ENCODE measurements at places on chromosomes 3 and 15.

GRCh38 chr3:99505646-99506269 is 132.6 kb upstream of the COL8A1 start:
- peak; percentile 64 for DNase-seq

- DNase-seq = no peak
Observed at GRCh38 chr15:89675606-89676005, 3.6 kb downstream of the PLIN1 start.

DNA sequence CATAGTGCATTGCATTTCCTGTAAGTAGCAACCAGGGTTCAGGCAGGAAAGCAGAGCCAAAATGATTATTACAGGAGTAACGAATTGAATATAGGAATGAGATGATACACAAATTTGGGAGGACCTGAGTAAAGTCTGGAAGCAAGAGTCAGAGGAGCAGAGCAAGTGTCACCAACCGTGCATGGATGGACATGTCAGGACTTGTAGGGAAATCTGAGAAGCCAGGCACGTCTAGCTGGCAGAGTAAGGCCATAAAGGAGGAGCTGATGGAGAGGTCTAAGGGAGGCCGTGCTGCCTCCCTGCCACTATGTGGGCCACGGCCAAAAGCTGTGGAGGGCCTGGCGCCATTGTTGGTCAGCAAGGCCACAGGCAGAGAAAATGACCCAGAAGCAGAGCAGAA is 22.4 kb downstream of the GJD2 start:
- no peak for DNase-seq

DNA sequence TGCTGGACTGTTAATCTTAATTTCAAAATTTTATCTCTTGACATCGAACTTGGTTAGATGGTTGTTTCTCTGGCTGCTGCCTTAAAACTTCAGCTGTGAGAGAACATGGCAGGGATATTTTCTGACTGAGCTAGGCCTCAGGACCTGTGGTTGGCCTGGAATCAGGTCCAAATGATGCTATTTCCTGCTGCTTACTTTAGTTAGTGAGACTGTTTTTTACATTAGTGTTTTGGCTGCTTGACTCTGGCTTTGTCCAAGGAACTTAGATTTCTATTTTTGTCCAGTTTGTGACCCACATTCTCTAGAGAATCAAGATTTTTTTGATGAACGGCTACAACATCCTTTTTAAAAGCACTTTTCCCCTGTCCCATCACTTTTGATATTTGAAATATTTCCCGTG is 497.9 kb upstream of the SGO1 start:
- DNase-seq = no peak

DNA sequence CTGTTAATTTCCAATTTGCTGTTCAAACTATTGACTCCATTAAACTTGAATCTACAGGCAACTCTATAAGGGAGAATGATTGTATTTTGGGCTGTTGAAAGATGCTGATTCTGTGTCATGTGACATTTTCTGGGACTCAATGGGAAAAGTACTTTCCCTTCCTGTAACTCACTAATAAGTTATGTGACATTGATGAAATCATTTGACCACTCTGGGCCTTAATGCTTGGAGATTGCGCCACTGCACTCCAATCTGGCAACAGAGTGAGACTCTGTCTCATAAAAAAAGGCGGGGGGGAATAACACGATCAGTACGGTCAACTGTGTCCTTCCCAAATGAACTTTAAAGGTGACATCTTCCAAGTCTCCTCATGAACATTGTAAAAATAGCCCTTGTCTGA is 215.2 kb upstream of the SGO1 start:
- DNase-seq = no peak

GRCh38 chr3:55000546-55000945 is 72.7 kb upstream of the LRTM1 start:
- no peak for DNase-seq

- DNase-seq = no peak
Observed at GRCh38 chr15:96720656-96721055, 390.2 kb downstream of the NR2F2 start.

- peak; percentile 20 for DNase-seq
Observed at GRCh38 chr3:168094877-168095610, 680 bp downstream of the GOLIM4 start.

GRCh38 chr3:94525043-94525442 is 462.2 kb downstream of the NSUN3 start:
- DNase-seq = no peak

GRCh38 chr3:194931865-194932264 is 246.2 kb downstream of the FAM43A start:
- DNase-seq = no peak

DNA sequence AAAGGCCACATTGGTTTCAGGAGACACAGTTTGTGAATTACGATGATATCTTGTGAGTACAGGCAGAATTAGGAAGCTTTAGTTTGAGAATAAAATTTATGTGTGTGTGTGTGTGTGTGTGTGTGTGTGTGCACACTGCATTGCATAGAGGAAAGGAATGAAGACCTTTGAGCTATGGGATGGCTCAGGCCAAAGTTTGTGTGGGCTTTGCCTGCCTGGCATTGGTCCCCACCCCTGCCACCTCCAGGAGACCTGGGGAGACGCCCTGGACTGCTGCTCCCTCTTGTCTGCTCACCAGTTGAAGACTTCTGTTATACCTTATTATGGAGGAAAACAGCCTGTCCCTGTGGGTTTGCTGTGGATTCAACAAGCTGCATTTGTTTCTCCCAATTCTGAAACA is 37.2 kb downstream of the TIGIT start:
- no peak for DNase-seq

GRCh38 chr15:71414853-71415252 is 299.6 kb downstream of the THSD4 start:
- DNase-seq = no peak

DNA sequence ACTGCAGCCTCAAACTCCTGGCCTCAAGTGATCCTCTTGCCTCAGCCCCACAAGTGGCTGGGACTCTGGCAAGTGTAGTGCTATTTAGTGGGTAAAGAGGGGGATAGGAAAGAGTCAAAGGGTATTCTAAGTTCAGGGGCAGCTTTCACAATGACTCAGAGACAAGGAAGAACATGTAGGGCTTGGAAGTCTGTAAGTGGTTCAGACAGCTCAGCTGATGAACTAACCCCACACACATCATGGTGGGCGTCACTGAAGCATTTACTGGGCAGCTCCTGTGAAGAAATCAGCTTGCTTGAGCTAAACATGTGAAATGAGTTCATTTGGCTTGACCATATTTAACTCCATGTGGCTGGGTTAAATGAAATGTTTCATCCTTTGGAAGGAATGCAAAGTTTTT is 34.6 kb upstream of the THSD4 start:
- DNase-seq = no peak

GRCh38 chr3:151467069-151467468 is 6.2 kb upstream of the IGSF10 start:
- no peak for DNase-seq

DNA sequence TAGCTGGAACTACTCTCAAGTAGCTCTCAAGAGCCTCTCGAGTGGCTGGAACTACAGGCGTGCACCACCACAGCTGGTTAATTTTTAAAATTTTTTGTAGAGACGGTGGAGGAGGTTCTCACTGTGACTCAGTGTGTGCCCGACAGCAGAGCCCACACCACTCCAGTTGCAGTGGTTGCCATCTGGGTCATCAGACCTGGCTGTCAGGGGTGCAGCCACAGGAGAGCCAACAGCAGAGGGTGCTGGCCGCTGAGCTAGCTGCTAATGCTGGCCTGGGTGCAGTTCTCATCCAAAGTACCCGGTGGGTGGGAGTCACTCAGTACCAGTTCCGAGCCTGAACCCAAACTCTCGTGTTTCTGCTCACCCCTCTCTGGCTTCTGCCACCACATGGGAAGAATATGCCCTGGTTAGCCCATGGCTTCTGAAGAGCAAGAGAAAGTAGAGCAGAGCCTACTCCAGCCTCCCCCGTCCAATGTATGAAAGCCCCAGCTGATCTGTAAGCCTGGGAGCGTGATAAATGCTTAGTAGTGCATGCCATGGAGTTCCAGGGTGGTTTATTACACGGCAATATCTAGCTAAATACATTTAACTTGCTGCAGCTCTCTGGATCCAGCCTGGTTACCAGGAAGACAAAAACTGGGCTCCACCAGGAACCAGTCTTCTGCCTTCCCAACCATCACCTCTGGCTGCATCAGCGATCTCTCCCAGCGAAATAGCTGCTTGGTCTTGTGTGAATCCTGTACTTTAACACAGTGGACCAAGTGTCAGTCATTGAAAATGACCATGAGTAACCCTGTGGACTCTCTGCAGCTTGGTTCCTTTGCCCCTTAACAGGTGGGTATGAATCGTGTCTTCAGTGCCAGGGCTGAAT is 17.1 kb downstream of the UMPS start:
- DNase-seq = no peak

- DNase-seq = no peak
Observed at GRCh38 chr3:127587876-127588275, 2.7 kb downstream of the TPRA1 start.

DNA sequence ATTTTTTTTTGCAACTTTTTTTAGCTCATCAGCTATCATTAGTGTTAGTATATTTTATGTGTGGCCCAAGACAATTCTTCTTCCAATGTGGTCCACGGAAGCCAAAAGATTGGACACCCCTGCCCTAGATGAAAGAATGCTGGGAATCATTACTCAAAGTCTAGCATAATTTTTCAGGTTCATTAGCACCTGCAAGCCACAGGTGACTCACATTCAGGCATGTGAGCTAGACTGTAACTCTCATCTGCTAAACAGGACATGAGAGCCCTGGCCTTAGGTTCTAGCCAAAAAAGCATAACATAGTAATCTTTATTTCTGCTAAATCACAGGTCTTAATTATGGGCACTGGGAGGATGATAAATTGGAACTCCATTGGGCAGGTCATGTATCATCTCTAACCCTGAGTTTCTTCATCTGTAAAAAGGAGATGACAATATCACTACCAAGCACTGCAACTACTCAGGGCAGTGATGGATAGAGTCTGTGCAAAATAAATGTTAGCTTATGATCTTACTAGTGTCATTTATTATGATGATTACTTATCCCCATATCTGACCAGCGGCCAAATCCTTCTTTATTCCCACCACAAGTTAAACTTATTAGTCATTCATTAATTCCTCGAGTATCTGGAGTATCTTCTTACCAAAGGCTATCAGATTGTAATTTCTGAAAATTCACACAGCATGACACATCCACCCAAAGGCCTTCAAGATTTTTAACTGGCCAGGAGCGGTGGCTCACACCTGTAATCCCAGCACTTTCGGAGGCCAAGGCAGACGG is 125.0 kb downstream of the PLD1 start:
- DNase-seq = no peak

- no peak for DNase-seq
Observed at GRCh38 chr15:101329309-101329863, 34.3 kb upstream of the SNRPA1 start.

GRCh38 chr3:13492048-13492447 is 11.9 kb downstream of the HDAC11 start:
- DNase-seq = no peak

DNA sequence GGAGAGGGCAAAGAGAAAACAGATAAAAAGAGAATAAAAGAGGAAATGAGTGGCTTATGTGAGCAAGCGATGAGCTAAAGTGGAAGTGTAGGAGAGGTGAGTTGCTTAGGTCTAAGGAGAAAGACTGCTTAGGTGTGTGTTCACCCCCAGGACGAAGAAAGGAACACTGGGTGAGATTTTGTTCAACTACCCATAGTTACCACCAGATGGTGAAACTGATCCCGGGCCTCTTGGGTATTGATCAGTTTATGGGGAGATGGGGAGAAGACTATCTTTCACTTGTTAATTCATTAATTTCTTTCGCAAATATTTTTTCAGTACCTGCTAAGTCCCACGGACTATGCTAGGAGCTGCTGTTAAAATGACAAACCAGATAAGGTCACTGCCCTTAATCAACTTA is 33.9 kb downstream of the GAP43 start:
- no peak for DNase-seq

- peak; percentile 78 for DNase-seq
Observed at GRCh38 chr3:128969993-128970739, 23.7 kb downstream of the CFAP92 start.

- DNase-seq = no peak
Observed at GRCh38 chr3:17507480-17507879, 235.0 kb downstream of the TBC1D5 start.

- DNase-seq = no peak
Observed at GRCh38 chr15:46894644-46895043, 822.7 kb upstream of the SEMA6D start.

GRCh38 chr3:156160647-156161046 is 40.3 kb downstream of the KCNAB1 start:
- DNase-seq = peak; percentile 20

DNA sequence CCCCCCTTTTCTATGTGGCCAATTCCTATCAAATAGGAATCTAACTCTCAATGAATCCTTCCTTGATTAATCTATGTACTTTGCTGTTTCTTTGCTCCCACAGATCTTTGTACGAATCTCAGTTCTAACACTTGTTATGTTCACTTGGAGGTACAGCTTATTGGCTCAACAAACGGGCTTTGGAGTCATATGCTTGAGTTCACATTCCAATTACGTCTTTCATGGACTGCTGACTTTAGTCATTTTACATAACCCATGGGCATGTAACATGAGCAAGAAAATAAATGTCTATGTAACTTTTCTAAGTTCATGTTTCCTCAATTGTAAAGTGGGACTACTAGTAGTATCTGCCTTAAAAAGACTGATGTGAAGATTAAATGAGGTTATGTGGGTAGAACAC is 123.2 kb upstream of the TBC1D5 start:
- no peak for DNase-seq

DNA sequence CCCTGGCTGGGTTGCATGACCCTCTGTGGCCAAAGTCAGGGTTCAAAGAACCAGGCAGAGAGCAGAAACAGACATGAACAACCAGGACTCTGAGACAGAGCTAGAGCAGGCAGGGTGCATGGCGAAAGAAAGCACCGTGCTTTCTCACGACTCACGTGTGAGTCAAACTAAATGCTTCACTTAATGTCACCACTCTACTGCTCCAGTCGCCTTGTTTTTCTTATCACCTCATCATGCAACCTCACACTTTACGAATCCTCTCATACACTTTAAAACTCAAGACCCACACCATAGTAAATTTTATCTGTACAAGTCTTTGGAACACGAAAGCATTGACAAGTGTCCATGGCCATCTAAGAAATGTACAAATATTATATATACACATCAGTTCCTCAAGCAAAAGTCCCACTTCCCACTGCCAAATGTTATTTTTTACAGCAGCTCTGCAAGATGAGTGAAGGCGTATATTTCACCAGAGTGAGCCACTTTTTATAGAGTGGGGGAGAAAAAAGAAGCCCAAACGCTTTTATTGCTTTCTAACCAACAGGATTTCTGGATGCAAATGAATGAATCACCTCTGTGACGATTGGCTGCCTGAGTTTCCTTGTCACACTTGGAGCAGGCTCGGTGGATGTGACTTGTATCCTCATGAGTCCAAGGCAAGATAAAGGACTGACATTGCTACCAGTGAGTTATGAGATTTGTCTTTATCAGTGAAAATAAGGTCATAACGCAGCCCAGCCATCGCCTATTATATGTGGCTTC is 16.0 kb upstream of the MEGF11 start:
- DNase-seq = no peak

Measured in activated naive CD4-positive, alpha-beta T cell treated with anti-CD3 and anti-CD28 coated beads for 36 hours (primary cell).